ENCODE measurements at places on chromosomes 16 and 17.

DNA sequence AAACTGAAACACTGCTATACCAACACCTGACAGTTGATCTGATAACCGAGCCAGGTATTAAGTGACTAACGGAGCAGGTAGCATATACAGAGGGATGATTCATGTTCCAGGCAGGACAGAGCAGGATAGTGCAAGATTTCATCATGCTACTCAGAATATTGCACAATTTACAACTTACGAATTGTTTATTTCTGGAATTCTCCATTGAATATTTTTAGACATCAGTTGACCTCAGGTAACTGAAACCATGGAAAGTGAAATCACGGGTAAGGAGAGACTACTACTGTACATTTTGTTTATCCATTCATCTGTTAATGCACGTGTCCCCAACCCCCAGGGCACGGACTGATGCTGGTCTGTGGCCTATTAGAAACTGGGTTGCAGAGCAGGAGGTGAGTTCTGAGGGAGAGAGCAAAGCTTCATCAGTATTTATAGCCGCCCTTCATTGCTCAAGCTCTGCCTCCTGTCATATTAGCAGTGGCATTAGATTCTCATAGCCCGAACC is 14.5 kb upstream of the PPM1E start:
- no peak for DNase-seq

- DNase-seq: no peak
These were observed 175.7 kb downstream of the PARN start for GRCh38 chr16:14454391-14454790.

GRCh38 chr17:65190467-65191097 is 53.4 kb downstream of the RGS9 start:
- no peak for DNase-seq

- DNase-seq: no peak
These were observed 528 bp downstream of the TERB1 start for GRCh38 chr16:66800856-66801255.

GRCh38 chr16:11104168-11105037 is 151.6 kb downstream of the SOCS1 start:
- no peak for DNase-seq

- no peak for DNase-seq
These were observed 19.9 kb downstream of the ZNF469 start for GRCh38 chr16:88402551-88403240.

DNA sequence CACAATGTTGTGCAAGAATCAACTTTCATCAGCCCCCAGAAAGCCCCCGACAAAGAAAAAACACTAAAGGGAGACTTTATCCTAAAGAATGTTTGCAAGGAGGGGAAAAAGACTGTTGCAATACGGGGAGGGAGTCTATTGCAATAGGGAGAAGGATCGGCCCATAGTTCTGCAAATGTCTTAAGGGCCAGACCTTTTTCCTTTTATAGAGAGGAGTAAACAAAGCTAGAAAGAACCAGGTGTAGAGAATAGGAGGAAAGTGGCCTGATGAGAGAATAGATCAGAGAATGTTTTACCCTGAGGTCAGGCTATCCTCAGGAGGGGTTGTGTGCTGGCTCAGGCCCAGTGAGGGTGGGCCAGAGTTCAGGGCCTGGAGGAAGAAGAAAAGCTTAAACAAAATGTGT is 8.7 kb upstream of the CAVIN1 start:
- no peak for DNase-seq

DNA sequence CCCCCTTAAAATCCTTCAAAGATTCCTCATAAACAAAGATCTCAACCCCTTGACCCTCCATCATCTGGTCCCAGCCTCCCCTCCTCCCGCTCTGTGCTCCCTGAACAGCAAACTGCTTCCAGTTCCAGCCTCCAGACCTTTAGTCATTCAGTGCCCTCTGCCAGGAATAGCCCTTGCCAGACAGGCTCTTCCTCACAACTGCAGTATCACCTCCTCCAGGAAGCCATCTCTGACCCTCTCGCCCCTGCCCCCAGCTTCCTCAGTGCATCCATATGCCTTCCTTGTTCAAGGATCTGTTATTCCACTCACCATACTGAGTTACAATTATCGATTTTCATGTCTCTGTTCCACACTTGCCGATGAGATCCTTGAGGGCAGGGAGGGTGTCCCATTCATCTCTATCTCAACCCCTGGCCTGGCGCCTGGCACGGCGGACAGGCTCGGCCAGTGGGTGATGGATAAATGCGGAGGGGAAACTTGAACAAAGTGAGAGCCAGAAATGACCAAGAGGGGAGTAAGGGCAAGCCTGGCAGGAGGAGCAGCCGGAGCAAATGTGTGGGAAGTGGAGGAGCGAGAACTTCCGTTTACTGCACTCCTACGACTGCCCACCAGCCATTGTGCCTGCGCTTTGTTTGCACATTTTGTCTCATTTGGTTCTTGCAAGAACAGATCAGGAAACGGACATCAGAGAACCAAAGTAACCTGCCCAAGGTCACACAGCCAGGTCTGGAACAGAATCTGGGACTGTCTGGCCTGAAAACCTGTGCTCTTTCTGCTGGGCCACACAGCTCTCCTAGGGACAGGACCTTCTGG is 2.0 kb upstream of the NXPH3 start:
- DNase-seq: no peak

Data from NCI-H1930 (cell line).